ENCODE measurements at places on chromosomes 16 and 17.
A peak's percentile ranks its signal among the peaks of the same experiment; 100 is the strongest.

DNA sequence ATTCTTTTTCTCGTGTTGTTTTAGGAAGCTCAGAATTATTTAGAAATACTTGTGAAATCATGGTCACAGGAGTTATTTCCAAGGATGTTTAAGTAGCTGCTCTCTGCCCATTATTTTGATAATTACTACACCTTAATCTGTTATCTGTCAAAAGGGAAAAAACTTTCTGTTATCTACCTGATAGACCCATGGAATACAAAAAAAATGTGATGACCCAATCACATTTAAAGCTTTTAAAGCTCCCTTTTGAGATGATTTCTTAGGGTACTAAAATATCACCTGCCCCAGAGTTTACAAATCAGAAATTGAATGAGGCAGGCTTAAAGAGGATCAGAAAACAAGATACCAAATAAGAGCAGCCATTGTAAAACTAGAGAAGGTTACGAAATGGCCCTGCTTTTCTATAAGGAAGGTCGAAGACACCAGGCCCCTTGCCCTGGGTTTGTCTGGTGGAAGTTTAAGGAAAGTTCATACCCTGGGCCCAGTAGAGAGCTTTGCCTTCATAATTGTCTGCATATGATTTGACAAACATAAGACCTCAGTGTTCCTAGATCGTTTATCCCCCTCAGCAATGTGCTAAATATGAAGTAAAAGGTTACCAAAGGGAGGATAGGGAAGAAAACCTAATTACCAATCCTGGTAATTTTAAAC, 149.9 kb upstream of the TBX2 start:
- DNase-seq = no peak

- DNase-seq = no peak
Measured at GRCh38 chr17:10368561-10368960, 4.2 kb downstream of the MYH13 start.

- no peak for DNase-seq
Measured at GRCh38 chr16:84068041-84068440, 25.4 kb upstream of the SLC38A8 start.

DNA sequence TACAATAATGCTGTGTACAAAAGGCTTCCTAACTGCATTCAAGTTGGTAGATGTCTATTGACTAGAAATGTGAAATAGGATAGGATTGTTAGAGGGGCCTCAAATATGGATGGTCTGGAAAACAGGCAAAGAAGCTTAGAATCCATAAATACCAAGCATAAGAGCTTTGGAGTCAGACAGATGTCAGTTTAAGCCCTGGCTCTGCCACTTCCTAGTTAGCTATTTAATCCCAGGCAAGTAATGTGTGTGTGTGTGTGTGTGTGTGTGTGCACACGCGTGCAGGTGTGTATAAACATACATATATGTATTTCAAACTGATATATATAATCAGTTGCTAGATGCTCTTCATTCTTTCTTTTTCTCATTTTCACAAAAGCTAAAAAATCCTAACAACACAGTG, 66.7 kb downstream of the MMD start:
- no peak for DNase-seq

DNA sequence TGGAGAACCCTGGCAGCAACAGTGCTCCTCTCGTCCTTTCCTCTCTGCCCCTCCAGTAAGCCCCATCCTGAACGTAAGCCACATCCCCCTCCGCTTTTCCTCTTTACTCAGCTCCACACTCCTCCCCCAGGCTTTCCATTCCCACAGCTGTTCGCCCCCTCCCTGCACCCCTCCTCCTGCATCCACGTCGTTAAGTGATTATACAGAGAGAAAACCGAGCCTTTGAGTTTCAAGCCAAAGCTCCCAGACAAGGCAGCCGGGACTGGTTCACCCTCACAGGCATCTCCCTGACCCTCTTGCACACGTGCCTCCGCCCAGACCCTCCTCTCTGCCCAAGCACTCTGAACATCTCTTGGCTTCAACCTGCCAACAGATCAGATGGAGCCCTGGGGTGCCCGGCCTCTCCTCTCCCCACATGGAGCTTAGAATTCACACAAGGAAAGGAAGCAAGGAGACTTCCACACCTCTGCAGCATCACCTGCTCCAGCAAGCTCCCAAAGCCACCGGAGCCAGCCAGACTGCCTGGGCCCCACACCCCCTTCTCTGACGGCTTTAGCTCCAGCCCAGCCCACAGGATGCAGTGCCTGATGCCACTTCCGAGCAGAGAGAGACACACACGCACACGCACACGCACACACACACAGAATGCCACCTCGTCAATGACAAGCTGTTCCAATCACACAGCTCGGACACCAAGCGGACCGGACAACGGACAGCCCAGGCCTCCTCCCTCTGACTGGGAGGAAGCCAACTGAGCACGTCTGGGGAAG, 99.9 kb upstream of the CCL2 start:
- peak; percentile 18 for DNase-seq

DNA sequence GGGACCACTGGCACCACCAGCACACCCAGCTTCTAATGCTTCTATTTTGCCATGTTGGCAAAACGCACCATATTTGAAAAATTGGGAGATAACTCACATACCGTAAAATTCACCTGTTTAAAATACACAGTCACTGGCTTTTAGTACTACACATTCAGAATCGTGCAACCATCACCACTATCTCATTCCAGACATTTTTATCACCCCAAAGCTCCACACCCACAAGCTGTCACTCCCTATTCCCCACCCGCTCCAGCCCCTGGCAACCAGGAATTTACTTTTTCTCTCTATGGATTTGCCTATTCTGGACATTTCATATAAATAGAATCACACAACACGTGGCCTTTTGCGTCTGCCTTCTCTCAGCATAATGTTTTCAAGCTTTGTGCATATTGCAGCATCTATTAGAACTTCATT, 25.0 kb downstream of the PPL start:
- no peak for DNase-seq

DNA sequence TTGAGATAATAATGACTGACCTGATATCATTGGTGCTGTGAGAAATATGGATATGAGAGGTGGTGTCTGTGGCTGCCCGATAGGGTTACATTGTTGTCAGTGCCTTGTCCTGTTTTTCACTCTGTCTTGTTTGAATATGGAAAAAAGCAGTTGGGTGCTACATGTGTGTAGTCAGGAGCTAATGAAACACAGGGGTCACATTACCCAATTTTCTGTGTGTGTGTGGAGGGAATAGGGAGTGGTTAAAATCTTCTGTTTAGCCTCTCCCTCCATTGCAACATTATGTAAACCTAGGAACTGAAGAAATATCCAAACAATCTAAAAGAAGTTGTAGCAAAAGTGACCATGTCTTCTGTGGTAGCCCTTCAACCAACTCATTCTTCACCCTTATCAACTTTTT, 527.7 kb upstream of the SOX9 start:
- DNase-seq = no peak

GRCh38 chr17:78761789-78762406, 20.2 kb downstream of the CYTH1 start:
- DNase-seq = no peak

All from activated T-cell treated with anti-CD3 and anti-CD28 coated beads, Interleukin-2, amount 50 U/mL, for 48 hours (primary cell).